ENCODE measurements at places on chromosomes 3 and 15.

DNA sequence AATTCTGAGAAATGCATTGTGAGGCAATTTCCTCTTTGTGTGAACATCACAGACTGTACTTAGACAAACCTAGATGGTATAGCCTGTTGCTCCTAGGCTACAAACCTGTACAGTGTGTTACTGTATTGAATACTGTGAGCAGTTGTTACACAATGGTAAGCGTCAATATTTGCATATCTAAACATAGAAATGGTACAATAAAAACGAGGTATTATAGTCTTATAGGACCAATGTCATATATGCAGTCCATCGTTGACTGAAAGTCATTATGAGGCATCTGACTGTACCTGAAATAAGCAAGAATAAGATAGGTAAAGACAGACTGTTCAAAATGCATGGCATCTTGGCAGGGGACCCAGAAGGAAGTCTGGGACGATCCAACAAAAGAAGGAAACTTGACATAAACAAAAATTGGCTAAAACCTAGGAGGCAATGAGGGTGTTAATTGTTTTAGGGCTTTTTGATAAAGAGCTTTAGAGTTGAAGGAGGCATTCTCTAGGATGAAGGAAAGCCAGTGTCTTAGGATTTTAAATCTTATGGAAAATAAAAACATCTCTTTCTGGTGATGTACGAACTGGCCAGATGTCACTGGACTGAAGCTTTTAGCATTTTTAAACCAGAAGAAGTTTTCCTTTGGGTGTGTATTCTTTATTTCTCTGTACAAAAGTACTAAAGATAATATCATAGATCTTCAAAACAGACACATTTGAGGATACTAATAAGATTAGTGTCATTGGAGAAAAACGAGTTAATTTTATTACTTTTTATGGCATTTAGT, 9.2 kb upstream of the SPRED1 start:
- no peak for DNase-seq

DNA sequence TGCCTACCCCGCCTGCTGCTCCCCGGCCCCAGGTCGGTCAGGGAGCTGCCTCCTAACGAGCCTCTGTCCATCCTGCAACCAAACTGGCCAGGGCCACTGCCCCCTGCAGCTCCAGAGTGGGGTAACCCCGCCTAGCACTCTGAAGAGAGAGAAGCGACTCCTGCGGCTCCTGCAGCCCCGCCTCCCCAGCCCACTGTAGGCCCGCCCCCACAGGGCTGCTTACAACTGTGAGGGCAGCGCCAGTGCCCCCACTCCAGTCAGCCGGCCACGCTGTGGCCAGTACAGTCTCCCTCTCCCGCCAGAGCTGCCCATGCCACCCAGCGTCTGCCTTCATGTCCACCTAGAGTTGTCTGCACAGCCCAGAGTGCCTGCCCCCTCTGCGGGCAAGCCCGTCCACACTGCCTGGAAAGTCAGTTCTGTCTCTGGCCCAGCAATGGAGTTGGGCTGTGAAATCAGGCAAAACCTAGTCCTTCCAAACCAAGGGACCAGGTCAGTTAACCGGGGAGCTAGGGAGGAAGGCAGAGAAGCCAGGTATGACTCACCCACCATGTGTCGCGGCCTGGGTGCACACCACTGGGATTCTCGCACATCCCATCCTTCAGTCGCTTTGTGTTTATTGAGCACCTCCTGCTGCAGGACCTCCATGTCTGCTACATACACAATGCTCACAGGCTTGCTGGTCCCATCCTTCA, 2.4 kb downstream of the UCN2 start:
- DNase-seq = no peak

DNA sequence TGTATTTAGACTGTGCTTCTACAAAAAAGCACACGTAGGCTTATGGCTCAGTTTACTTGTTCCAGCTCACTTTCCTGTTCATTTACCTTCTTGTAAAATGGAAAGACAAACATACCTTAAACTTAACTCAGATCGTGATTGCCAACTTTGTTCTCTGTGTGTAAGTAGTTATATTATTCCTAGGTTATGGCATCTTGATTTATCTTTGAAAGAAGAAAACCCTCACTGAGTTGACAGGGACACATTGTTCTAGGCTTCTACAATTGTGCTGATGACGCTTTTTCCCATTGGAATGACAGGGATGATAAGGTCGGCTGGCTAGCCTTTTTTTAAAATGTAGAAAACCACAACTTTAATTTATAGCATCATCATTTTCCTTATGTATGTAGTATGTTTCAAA, 140.7 kb downstream of the IGF1R start:
- DNase-seq = no peak

- no peak for DNase-seq
Observed at GRCh38 chr3:187136337-187136736, 3.0 kb downstream of the RPL39L start.

DNA sequence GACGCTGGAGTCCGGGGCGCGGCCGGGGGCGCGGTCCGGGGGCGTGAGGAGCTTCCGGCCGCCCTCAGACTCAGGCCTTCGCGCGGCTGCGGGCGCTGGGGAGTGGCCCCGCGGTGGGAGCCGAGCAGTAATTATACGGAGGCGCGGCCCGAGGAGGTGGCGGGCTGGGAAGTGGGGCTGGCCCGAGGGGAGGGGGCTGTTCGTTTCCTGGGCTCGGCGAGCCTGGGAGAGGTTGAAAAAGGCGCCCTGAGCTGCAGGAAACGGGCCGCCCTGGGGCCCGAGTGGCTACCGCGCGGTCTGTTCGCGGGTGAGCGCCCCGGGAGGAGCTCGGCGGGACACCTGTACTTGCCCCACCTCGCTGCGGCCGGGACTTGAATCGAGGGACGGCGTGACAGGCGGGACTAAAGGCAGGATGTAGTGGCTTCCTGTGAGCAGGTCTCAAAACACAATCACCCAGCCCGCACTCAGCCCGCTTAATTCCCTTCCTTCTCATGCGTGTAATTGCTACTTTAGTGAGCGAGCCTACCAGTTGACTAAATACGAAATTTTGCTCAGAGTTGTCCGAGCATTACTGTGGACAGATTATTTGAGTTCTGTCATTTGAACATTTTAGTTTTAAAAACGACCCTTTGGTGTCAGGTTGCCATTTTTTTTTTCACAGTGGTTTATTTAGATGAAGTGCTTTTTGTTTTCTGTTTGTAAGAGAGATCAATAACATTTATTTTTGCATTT, 860 bp downstream of the RASA2 start:
- peak; percentile 78 for DNase-seq

DNA sequence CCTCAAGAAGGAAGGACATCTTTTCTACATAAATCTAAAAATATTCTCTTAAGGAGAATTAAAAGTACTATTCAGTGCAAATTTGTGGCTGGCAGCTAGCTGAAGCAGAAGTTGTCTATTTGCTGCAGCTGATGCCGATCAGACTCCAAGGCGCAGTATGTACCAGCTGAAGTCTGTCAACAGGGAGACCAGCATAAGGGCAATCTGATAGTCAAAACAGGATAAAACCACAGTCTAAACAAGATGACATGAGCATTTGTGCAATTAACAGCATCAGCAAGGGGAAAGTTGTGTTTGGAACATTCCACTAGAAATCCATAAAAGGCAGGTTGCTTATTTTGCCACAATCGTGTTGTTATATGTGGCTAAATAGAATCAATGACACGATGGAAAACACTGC, 198.2 kb upstream of the ROBO2 start:
- no peak for DNase-seq

- no peak for DNase-seq
Observed at GRCh38 chr3:117926819-117927218, 1107.8 kb downstream of the IGSF11 start.

- no peak for DNase-seq
Observed at GRCh38 chr15:29134641-29135308, 134.8 kb downstream of the NSMCE3 start.

GRCh38 chr3:150359381-150359780, 48.7 kb upstream of the TSC22D2 start:
- no peak for DNase-seq

- DNase-seq = peak; percentile 28
Observed at GRCh38 chr3:16290007-16290826, 25.2 kb downstream of the OXNAD1 start.

DNA sequence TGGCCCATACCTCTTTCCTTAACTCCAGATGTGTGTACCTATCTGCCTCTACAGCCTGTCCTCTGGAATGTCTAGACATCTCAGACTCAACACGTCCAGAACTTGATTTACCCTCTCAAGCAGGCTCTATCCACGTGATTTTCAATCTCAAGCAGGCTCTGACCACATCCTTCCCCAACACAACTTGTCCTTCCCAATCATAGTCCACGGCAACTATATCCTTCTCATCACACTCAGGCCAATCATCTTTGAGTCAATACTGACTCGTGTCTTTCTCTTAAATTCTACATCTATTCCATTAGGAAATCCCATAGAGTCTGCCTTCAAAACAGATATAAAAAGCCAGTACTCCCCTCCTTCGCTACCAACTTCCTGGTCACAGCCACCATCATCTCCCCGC, 70.4 kb downstream of the FOXP1 start:
- DNase-seq = no peak

- no peak for DNase-seq
Observed at GRCh38 chr3:197950677-197951061, 679 bp downstream of the RPL35A start.

DNA sequence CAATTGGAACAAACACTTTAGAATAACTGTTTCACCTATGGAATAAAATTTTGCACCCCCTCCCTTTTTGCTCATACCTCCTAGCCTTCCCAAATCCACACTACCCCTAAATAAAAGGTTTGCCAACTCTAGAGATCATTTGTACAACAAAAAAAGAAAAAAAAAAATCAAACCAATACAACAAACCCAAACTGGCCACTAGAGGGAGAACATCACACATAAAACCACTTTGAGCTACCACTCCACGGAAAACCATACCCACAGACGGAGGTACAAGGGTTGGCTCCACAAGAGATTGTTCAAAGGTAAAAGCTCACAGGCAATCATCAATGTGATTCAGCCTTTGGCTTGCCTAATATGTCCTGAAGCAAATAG, 47.6 kb downstream of the SETMAR start:
- DNase-seq = peak; percentile 24

GRCh38 chr3:45748068-45748467, 48.3 kb downstream of the SLC6A20 start:
- no peak for DNase-seq

DNA sequence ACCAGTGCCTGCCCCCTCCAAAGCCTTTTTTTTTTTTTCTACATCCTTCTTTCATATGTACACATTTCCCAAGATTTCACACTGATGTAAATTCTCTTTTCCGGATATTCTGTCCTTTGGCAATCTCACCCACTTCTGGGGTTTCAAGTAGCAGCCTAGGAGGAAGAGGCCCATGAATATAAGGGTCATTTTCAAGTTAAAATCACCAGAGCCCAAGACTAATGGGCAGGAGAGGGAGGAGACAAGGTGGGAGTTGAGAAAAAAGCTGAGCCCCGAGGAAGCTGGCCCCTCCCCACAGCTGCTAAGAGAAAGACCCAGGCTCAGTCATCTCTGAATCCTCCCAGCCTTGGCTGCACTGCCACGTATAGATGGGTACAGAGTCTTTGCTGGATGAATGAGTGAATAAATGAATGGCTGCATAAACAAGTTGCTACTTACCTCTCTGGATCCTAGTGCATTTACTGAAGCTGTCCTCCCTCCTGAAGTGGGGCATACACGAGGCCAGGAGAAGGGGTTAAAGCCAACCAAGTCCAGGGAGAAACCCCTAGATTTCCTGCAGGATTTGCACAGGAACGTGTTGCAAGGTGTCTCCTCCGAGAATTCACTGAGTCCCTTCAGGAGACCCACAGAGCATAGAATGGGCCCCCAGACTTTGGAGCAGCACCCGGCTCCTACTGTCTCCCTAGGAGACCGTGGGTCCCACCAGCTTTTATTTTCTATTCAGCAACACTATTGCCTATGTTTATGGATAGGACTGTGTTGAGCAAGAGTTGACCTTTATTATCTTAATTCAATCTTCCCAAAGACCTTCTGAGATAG, 100.8 kb upstream of the LIPC start:
- no peak for DNase-seq

- DNase-seq = no peak
Observed at GRCh38 chr3:121836481-121836880, 1.5 kb downstream of the EAF2 start.

GRCh38 chr3:132786890-132787289, 64.7 kb upstream of the NPHP3 start:
- no peak for DNase-seq

GRCh38 chr3:55651011-55651410, 163.9 kb upstream of the WNT5A start:
- DNase-seq = no peak

DNA sequence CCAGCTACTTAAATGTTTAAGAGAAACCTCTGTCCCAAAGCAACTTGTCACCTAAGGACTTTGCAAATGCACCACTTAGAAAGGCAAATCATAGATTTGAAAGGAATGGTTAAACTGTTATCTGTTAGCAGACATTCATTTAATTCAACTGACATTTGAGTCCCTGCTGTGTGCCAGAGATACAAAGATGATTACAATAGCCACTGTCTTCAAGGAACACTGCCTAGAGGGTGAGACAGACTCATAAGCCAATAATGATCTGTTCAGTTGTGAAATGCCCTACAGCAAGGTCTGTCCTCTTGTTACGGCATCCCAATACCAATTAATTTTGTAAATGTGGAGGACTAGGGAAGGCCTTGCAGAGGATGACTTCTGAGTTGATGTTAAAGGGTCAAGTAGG, 113.1 kb downstream of the ATG7 start:
- DNase-seq = no peak

- no peak for DNase-seq
Observed at GRCh38 chr3:168475704-168476103, 380.0 kb upstream of the GOLIM4 start.

DNA sequence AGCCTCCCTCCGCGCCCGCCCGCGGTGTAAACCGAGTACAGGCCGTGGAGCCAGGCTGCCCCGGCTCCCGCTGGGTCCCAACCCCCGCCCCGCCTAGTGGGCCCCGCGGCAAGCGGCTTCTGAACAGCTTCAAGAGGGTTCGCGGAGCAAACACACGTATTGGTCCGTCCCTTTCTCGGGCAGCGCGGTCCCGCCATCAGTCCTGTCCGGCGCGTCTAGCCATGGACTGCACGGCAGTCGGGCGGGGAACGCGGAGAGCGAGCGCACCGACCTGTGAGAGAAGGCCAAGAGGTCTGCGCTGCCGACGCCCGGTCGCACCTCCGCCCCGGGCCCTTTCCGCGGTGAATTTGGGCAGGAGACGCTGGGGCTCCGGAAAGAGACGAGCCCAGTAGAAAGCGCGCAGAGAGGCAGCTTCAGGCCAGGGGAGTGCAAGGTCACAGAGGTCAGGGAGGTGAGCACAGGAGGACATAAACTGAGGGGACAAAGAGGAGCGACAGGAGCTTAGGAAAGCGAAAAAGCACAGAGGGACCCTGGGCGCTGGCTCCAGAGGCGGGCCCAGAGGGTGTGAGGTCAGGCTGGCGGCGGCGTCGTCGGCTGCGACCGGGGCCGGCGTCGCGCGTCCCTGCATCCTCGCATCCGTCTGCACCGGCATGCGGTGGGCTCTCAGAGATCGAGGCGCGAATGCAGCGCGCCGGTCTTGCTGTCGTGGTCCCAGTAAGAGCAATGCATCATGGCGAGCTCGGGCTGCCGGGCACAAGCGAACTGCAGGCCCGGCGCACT, 1.8 kb downstream of the FOXL2 start:
- no peak for DNase-seq

GRCh38 chr3:156602424-156602823, 47.5 kb upstream of the SSR3 start:
- DNase-seq = no peak

GRCh38 chr3:46881596-46882376, 4.3 kb downstream of the PTH1R start:
- DNase-seq = no peak

Data from NCI-H774 (cell line).